ENCODE measurements at places on chromosomes 7 and 10.

DNA sequence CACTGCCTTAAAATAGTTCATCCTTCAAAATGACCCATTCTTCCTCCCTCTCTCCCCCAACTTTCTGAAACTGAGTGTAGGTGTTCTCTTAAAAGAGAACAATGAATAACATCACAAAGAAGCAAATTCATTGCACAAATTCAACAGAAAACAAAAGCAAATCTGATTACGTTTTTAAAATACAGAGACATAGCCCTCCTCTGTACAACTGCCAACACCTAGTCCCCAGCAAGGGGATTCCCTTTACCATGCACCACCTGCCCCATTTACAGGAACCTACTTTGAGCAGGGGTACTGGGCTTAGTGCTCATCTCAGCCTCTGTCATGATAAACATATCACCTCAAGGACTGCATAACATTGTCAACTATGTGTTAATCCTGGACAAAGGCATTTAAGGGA lies 302.8 kb upstream of the AOAH start:
- DNase-seq = no peak

DNA sequence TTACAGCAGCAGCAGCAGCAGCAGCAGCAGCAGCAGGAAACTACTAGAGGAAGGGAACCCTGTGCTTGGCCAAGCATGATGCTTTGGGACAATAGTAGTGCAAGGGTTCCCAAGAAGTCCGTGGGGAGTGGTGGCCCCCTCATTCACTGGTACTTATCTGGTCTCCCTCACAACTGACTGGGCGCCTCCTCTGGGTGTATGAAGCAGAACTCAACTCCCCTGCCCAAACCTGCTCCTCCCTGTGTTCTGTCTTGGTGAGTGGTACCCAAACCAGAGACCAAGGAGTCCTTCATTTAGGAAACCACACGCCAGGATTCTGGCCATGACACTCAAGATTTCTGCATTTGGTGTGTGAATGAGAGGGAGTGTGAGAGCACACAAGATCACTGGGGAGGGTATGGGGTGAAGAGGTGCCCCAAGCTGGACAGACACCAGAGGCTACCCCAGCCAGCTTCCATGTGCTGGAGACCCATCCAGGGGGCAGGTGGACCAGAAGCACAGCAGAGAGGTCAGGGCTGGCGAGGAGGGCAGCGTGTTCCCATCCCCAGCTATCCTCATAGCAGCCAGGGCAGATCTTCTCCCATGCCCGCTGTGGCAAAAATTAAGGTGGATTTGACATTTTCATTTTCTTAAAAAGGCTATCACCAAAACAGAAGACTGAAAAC lies 10.6 kb upstream of the ZNF777 start:
- DNase-seq = no peak

- no peak for DNase-seq
These were observed 40.2 kb downstream of the PRTFDC1 start for GRCh38 chr10:24912215-24912614.

DNA sequence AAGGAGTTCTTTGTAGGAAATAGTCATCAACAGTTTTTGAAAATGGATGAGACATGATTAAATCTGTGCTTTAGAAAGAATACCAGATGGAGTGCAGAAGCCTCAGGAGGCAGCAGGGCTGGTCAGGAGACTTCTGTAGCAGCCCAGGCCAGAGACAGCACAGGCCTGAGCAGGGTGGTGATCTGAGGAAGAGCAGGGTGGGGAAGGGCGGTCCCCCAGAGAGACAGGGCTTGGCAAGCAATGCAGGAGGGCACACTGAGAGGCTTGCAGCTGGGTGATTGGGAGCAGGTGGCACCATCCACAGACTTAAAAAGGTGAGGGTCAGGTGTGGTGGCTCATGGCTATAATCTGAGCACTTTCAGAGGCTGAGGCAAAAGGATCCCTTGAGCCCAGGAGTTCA lies 4.3 kb upstream of the SMKR1 start:
- no peak for DNase-seq

GRCh38 chr7:73973091-73973490 lies 54.9 kb upstream of the ELN start:
- no peak for DNase-seq

- DNase-seq = peak; percentile 32
These were observed 21.3 kb downstream of the TMEM176B start for GRCh38 chr7:150778738-150779301.

- no peak for DNase-seq
These were observed 69.2 kb upstream of the SP4 start for GRCh38 chr7:21358648-21359047.

- DNase-seq = no peak
These were observed 9.1 kb downstream of the ADCY1 start for GRCh38 chr7:45583296-45583695.

- DNase-seq = peak; percentile 86
These were observed 199.2 kb downstream of the DIP2C start for GRCh38 chr10:490256-490655.

DNA sequence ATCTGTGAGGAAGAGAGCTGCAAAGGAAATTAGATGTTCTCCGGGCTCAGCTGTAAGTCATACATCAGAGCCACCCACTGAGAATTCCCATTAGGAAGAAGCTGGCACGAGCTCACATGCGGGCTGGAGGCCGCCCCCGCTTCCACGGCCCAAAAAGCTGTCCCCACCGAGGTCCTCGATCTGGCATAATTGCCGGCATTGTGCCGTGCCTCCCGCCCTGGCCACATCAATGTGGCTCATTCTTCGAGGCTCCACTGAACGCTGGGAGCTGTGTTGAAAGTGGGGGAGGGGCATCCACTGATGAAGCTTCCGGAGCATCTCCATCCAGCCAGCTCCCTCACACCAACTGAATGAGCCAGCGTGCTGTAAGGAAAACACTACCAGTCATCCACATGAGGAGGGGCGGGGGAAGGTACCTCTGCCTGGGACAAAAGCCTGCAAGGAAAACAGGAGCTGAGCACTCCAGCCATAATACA lies 173.1 kb downstream of the PTPRN2 start:
- DNase-seq = no peak

- no peak for DNase-seq
These were observed 132.1 kb downstream of the STRA8 start for GRCh38 chr7:135365721-135366120.

DNA sequence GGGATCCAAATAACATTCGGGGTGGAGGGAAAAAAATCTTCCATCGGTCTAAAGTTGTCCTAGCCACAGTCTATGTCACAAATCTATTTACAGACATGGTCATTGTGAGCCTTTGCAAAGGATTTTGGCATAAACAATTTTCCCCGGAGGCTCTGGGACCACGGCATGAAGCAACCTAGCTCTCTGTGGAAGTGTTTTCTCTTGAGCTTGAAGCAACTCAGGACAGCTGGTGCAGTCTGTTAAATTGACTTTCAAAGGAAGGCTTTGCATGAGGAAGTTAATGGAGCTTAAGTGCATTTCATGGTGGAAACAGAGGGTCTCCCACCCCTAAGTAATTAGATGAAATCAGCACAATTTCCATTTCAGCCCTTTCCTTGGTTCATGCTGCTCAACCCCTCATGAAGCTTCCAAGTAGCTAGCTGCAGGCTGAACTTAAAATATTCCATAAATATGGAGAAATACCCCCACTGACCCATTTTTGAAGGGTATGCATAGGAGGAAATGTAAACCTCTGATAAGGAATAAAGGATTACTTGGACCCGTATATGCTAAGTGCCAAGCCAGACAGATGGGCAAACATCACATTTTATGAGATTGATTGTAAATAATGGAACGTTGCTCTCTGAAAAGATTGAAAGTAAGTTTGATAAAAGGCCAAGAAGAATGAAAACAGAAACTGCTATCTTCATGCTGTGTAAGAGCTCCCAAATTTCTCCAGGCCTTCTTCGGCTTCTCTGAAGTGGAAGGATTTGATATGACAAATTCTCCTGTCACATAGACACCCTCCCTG lies 39.9 kb downstream of the CCDC3 start:
- no peak for DNase-seq

DNA sequence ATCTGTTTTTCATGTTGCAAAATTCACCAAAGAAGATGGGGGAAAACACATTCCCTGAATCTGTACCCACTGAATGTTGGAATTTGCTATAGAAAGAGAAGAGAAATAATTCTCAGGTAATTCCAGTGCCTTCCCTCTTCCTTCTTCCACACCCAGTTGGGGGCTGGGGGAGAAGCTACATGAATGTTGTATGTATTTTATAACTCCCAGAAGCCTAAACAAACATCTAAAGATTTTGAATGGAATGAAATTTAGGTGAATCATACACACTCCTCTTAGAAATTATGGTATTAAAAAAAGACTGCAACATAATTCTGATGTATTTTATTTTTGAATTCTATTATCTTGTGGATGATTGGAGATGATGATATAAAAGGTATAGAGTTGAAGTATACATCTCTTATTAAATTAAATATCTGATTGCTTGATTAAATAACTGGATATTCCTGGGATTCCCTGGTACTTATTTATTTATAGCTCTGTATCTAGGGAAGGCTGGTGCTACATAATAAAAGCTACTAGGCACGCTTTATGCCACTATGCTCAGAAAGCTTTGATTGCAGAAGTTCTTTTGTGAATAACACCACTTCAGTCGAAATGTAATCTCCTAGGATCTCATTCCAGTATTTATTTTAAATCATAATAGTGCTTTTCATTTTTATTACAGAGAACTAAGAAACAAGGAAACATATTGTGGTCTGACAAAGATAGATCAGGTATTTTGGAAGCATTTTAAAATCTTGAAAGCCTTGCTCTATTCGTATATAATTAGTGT lies 98.5 kb downstream of the MCU start:
- DNase-seq = no peak

DNA sequence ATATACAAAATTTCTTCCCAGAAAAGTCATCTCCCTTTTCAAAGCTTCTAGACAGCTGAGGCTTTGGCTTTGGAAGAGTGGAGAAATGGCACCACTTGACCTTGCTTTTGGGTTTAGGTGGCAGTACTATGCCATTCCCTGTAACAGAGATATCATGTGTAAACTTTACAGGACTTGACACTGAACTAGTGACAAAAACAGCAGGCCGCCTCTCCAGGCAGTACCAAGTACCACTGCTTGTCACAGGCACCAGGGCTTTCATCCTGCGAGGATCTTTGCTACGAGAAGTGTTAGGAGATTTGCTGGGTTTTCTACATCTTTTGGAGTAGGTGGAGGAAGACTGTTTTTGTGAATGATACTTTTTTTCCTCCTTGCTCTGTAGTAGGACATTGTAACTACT lies 32.6 kb upstream of the ANLN start:
- no peak for DNase-seq

DNA sequence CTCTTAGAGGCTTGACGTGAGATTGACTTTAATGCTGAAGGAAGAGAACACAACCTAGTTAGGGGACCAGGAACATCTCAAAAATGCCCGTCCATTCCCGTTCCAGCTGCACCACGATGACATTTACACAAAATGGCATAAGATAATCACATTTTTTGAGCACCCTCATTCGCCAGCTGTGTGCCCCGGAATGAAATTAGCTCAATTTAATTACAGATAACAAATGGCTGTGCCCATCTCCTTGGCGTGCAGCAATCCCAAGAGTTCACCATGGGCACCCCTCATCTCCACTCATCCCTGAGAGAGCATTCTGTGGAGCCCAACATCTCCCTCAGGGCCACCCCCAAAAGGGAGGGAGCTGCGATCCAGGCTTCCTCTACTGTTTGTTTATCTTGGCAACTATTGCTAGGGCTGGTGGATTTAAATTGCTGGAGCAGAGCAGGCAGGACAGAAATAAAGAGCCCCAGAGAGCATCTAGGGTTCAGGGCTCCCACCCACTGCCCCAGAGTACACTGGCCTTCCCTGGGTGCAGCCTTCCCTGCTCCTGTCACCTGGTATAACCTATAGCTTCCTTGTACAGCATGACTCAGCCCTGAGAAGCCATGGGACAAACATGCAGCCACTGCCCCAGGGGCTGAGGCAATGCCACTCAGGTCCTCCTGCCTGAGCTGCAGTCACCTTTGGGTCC lies 263.5 kb downstream of the ZEB1 start:
- DNase-seq = no peak

DNA sequence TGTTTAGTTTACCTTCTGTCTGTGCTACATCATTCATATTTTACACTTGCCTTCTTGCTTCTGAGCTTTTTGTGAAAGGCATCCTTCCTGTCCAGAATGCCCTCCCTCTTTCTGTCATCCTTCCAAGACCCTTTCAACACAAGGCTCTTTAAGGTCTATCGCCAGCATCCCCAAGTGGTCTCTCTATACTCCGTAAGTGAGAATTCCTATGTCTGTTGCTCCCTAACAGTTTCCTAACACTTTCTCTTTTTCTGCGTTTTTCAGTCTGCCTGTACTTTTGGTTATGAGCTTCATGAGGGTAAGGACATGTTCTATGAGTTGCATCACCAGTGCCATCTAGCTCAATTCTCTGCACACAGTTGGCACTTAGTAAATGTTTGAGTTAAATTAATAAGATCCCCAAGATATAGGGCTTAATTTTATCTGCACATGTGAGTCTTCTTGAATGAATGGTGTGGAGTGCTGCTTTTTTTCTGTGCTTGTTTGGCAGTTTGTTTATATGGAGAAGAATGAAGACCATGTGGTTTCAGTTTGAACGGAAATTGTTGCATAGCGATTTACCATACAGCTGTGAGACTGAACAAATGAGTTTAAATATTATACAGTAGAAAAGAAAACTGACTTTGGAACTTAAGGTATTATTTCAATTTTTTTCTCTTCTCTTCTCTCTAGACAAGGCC lies 29.4 kb downstream of the RABGEF1 start:
- peak; percentile 21 for DNase-seq

GRCh38 chr10:77698267-77698931 lies 60.8 kb upstream of the KCNMA1 start:
- DNase-seq = no peak

GRCh38 chr7:134022286-134022911 lies 104.7 kb upstream of the LRGUK start:
- DNase-seq = no peak

DNA sequence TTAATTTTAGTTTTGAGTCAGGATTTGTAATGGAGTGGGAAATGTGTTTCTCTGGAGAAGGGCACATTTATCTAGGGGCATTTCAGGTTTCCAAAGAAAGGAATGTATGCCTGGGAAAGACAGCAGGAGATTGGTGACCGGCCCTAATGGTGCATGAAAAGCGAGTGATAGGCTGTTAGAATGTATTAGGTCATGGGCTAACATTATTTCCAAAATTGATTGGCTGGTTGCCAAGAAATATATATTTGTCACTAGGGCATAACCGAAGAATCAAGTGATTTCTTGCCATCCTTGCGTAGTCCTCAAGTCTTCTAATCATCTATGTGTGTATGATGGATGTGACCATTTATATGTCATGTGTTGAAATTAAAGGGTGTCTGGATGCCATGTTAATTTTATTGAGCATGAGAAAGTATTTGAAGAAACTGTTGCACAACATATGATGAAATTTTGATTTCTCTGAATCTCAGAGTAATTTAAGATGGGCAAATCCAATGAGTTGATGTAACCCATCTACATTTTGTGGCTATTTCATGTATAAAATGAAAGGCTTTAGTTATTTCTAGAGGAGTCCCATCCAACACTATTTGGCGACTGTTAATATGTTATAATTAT lies 248.4 kb downstream of the BMPER start:
- DNase-seq = no peak

GRCh38 chr10:44347609-44348400 lies 37.1 kb downstream of the CXCL12 start:
- DNase-seq = no peak

GRCh38 chr7:24406053-24406788 lies 122.2 kb downstream of the NPY start:
- DNase-seq = no peak

All from GM04504 (cell line).